ENCODE measurements at places on chromosomes 11 and 22.
A peak's percentile ranks its signal among the peaks of the same experiment; 100 is the strongest.

DNA sequence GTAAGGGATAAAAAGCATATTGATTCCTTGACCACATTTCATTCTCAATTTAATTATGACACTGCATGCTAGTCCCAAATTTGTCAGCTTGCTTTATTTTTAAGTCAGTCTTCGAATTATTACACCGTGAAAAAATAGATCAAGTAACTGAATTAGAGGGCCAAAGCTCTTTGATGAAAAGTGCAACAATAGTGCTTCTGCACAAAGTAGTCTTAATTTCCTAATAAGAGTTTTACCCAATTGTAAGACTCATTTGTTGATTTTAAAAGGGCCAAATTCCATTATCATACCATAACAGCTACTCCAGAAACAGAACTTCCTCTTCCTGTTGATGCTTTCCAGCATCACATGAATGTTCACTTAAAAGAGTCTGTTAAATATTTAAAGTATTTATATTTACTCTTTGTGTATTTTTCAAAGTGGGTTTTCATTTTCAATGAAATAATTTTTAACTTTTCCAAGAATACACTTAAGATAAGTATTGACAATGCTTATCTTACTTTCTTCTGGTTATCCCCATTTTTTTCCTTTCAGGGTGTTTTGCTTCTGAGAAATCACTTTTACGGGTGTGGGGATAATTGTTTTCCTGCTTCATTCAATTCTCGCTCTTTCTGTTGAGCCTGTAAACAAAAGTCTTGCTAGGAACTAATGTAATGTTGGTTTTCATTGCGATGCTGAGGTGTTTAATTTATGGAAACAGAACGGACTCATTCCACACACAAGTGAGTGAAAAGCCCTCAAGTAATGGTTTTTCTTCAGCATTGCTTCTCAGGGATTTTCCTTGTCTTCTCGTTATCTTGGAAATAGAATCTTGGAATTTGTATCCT, 2.1 kb downstream of the ARHGEF12 start:
- no peak for DNase-seq

DNA sequence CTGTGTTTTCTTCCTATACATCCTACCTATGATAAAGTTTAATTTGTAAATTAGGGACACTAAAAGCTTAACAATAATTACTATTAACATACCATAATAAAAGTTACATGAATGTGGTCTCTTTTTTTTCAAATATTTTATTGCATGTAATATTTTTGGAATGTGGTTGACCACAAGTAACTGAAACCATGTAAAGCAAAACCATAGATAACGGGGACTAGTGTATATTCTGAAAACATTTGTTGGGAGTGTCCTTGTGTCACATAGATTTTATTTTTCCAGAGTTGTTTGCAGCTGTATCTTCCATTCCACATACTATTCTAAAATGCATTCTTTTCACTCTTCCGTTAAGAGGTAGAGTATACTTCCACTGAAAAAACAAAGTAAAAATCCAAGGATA, 200.4 kb downstream of the KIF18A start:
- no peak for DNase-seq

DNA sequence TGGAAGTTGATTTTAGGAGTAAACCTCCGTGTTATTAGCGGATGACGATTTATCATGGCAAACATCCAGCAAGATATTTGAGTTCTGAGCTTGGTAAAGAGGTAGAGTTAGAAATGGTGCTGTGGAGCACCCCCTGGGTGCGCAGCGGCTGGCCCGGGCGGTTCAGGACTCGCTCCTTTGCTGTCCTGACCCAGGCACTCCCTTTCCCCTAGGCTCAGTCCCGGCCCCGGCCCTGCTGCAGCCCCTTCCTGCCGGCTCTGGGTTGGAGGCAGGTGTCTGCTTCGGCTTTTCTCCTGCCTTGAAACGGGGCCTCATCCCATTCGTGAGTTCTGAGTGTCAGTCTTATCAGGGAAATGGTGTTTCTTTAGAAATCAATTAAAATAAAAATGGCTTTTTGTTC, 33.4 kb downstream of the AP2A2 start:
- DNase-seq: no peak

- no peak for DNase-seq
Observed at GRCh38 chr11:88337987-88338668, 592 bp upstream of the CTSC start.

GRCh38 chr11:2581151-2581930, 118.5 kb downstream of the KCNQ1OT1 start:
- DNase-seq: no peak

DNA sequence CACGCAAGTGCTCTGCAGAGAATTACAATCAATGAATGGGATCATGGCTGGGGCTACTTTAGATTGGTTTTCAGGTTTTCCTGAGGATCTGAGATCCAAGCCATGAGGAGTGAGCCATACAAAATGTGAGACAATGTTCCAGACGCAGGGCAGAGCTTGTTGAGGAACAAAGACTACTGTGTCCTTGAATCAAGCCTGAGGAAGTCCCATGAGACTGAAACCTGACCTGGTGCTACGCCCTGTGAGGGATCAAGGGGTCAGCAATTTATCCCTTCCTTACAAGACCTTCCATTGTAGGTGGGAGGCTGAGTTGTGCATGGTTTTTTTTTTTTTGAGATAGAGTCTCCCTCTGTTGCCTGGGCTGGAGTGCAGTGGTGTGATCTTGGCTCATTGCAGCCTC, 2.1 kb downstream of the INCENP start:
- no peak for DNase-seq

DNA sequence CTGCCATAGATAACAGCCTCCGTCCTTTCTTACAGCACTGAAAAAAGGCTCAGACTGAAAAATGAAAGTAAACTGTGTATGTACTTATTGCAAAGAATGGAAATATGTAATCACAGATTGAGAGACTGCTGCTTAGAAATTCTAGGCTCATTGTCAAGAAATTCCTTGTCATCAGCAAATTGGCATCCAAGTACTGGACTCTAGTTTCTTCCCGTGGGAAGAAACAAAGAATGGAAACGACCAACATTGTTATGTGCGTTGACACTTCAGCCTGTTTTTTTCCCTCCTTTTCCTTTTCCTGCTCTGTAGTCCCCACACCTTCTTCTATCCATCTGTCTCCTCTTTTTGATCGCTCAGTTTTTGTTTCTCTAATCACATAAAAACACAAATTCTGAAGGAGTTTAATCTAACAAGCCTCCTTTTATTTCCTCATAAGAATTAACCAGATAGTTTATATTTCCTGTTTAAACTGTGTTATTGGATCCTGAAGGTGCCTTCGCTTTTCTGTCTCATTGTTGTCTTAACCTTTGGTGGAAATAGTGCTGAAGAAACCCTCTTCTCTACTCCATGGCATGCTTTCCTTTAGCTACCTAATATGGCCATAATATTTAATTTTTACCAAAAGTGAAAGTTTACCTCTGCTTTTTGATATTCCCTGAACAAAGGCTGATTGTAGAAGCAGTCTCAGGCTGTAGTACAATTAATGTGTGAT, 20.0 kb upstream of the CASP12 start:
- no peak for DNase-seq

DNA sequence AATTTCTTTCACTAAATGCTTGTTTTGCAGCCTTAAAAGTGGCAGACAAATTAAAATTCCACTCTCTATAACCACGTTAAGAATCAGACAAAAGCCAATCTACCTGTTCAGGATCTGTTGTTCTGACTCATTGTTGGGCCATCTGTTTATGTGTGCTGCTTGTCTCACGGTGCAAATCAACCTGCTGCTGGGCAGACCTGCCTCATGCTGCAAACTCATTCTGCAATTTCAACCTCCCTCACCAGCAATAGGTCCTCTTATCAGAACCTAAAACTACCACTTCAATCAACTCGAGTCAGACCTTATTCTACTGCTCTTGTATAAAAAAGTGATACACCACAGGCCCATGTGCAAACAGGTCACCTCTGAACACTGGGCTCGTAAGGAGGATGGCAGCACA, 75.1 kb downstream of the LARGE2 start:
- DNase-seq: no peak

DNA sequence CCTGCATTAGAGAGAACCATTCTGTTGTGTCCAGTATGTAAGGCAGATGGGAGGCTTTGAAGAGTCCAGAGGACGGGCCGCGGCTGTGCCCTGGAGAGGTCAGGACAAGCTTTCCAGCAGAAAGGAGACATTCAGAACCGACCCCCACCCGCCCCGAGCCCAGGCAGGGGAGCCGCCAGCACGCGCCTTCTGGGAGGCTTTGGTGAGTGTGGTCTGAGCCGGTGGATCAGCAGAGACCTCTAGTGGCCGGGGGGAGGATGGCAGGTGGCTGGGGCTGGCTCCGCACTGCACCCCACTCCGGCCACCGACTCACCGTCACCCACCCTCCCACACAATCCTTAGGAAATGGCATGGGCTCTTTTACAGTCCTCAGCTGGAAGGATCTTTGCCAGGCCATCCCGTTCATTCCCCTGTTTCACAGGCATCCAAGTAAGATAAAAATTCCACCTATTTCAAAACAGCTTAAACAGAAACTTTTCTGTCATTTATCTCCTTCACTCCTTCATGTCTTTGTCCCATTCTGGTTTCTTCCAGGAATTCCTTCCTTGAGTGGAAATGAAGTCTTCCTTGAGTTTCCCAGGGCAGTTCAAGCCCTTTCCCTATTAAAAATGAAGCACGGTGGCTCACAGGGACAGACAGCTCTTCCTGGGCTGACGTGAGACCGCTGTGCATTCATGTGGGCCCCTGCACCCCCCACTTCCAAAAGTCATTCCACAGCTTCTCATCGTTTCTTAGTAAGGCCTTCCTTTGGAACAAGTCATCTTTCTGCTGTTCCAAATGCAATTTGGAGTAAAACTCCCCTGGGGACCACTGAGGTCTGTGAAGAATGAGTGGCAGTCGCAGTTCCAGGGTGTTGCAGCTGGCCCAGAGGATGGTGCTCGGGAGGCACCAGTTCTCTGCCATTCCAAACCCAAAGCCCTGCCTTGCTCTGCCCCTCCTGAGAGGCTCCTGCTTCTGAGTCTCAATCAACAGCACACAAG, 91.0 kb downstream of the FEZ1 start:
- peak; percentile 47 for DNase-seq
